ENCODE measurements at places on chromosomes 13 and 19.

DNA sequence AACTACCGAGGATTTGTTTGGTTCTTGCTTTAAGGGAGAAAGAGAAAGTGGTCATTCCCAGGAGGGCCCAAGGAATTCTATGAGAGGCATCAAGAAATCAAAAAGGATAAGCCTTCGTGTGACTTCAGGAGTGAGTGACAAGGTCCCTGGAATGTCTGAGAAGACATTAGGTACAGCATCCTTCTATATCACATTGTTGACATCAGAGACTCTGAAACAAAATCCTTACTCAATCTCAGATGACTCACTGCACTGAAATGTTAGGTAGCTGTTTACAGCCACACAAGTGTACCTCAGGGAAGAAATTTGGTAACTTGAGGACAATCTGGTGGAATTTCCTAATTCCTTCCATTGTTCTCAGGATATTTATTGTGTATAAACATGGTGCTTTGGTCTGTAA, 7.9 kb upstream of the LGALS14 start:
- DNase-seq: no peak

GRCh38 chr13:104315606-104316005, 1249.4 kb upstream of the SLC10A2 start:
- no peak for DNase-seq

DNA sequence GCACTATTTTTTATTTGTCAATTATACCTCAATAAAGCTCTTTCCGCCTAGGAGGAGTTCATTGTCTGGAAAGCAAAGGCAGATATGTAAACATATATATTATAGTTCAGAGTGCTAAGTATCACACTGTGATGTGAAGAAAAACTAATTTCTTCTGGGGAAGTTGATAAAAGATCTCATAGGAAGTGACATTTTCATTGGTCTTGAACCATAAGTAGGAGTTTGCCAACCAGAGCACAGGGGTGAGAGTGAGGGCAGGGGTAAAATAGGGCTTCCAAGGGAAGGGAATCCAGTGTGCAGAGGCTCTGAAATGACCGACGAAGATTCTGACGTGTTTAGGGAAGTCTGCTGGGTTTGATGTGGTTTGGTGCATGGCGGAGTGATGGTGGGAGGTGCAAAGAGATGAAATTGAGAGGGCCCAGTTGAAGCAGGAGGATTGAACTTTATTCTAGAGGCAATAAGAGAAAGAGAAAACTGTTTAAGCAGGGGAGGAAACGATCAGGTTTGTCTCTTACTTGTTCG, 780 bp upstream of the GTF2F2 start:
- no peak for DNase-seq

GRCh38 chr19:48918071-48918470, 15.4 kb upstream of the DHDH start:
- no peak for DNase-seq

DNA sequence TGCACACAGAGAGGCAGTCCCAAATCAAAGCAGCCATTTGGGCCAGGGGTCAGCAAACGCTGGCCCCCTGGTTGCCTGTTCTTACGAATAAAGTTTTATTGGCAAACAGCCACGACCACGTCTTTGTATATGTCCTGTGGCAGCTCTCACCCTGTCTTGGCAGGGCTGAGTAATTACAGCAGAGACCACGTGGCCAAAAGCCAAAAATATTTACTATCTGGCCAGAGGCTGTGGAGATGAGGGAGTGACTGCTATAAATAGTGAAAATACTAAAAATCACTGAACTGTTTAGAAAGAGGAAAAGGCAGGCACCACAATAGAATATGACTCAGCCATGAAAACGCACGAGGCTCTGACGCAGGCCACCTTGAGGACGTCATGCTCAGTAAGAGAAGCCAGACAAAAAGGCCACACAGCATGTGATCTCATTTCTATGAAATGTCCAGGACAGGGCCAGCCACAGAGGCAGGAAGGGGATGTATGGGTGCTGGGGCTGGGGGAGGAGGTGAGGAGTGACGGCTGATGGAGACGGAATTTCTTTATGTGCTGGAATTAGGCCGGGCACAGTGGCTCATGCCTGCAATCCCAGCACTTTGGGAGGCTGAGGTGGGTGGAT, 29.4 kb downstream of the SMIM24 start:
- DNase-seq: no peak

GRCh38 chr19:51511353-51511752, 9.8 kb upstream of the SIGLEC12 start:
- DNase-seq: peak; percentile 27

DNA sequence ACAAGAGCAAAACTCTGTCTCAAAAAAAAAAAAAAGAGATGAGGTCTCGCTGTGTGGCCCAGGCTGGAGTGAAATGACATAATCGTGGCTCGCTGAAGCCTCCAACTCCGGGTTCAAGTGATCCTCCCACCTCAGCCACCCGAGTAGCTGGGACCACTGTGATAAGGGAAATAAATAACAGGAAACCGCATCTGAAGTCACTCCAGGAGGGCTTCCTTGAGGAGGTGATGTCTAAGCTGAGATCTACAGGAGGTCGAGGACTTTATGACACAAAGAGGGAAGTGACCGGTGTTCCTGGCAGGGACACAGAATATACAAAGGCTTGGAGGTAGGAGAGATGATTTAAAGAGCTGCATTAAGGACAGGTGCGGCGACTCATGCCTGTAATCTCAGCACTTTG, 8.9 kb upstream of the NR2F6 start:
- no peak for DNase-seq

- no peak for DNase-seq
These were observed 2.3 kb downstream of the CEACAM16 start for GRCh38 chr19:44701228-44701627.

GRCh38 chr13:111667757-111668156, 347.3 kb downstream of the TEX29 start:
- DNase-seq: no peak

GRCh38 chr19:15108145-15108844, 1.1 kb downstream of the SYDE1 start:
- DNase-seq: no peak

GRCh38 chr13:44668688-44669087, 92.6 kb upstream of the TSC22D1 start:
- no peak for DNase-seq

- no peak for DNase-seq
These were observed 353.0 kb upstream of the KLF12 start for GRCh38 chr13:74487091-74487722.

GRCh38 chr19:1076951-1077350, 10.0 kb downstream of the ARHGAP45 start:
- DNase-seq: no peak

DNA sequence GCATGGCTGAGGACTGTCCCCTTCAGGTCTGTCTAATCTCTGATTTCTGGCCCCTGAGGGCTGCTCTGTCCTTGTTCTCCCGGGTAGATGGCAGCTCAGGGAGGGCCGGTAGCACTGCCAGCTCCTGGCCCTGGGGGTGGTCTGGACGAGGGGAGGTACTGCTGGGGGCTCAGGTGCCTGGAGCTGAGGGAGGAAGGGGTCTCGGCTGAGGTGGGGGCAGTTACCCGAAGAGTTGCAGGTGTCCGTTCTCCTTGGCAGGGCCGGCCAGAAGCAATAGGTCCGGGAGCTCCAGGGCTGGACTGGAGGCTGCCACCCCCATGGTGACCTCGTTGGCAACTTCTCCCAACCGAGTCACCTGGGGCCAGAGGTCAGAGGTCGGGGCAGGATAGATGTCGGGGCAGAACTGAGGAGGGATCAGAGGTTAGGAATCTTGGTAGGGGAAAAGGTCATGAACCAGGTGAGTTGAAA, 1.2 kb upstream of the EMC10 start:
- no peak for DNase-seq

GRCh38 chr13:98374750-98375149, 197.7 kb upstream of the RNF113B start:
- no peak for DNase-seq

DNA sequence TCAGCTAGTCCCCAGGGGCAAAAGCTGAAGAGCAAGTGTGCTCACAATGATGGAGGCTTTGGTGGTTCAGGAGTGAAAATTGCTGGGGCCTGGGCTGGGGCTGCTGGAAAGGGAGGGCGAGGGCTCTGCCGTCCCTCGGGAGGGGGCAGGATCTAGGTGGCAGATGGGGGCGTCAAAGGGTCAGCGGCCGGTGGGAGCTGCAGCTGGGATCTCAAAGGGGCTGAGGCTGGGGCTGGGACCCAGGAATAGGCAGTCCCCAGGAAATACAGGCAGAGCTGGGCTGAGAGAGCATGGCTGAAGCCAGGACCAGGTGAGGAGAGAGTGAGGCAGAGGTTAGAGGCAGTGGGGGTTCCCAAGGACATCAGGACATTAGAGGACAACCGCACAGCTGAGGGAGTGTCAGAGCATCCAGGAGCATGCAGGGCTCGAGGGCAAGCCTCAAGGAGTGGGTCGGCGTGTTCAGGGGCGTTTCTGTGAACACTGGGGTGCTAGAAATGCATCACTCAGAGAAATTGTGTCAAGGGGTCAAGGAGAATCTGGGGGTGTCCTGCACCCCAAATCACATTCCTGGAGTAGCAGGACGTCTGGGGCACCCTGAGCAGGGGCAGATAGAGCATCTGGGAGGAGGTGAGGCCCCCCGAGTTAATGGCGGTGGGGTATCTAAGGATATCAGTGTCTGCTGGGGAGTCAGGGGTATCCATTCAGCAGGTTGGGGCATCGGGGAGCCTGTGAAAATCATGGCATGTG, 1.2 kb upstream of the SYNE4 start:
- DNase-seq: no peak

- no peak for DNase-seq
These were observed 478 bp downstream of the LMO7 start for GRCh38 chr13:75636436-75637180.

GRCh38 chr13:73703606-73704005, 430.6 kb downstream of the KLF12 start:
- DNase-seq: no peak

DNA sequence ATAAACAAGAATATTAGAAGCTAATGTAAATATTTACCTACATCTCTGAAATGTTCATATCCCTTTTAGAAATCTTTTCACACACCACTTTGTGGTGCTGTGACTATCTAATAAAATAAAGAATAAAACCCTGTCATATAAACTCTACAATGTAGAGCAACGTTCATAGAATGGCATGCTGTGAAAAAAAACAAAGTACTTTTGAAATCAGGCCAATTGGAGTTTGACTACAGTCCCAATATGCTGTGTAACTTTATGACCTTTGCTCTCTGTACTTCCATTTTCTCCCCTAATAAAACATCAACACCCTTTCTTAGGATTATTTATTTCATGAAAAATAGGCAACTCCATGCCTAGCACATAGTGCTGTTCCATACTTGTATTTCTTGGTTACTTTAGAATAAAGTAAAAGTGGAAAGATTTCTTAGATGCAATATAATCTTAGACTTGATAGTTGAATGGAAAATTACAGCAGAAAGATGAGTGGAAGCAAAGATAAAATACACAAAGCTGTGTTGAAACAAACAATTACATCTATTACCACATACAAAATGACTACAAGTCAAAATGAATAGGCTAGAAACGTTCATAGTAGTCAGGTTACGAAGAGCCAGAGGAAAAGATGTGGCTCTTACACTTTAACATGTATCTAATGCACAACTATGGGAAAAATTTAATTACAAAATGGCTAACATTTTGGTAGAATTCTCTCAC, 613.2 kb upstream of the SLITRK5 start:
- no peak for DNase-seq

DNA sequence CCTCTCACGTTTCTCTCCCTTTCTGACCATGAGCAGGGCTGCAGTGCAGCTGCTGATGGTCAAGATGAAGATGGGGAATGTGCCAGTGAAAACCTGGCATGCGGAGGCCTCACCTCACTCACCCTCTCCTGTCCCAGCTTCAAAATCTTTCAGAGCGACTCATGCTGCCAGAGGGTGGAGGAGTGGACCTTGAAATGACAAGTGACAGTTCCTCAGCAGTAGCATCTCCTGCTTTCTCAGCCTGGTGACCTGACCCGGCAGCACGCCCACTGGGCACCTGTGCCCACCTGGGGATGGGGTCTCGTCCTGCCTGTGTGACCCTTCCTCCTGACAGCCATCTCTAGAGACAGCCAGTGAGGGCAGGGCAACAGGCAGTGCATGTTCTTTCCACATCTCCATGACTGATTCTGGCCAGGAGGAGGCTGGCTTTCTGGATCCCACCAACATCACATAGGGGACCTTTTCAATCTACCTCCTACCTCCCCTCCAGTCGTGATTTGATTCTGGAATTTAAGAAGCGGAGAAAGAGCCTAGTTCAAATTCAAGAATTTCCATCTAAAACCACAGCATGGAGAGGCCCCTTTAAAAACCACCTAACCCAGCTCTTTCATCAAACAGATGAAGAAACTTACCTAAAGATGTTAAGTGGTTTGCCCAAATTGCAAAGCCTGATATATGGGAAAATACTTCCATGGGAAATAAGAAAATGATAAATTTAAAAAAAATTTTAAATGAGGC, 45.8 kb downstream of the RFX2 start:
- DNase-seq: no peak

DNA sequence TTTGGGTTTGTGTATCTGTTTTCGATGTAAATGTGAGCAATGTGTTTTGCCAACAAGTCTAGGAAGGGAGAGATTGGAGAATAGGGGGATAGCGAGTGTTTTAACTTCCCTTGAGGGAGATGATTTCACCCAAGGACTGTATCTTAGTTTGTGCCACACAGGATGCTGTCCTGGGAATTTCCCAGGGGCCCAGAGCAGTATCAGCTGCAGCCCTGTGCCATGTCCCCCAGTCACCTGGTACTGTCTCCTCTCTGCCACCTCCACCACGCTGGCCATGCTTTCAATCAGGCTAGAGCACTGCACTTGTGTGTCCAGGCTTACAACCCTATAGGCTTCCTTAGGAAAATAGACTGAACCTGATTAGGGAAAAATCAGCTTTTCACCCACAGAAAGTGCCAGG, 40.1 kb upstream of the CLDN10 start:
- DNase-seq: no peak

- DNase-seq: no peak
These were observed 71.8 kb downstream of the STARD13 start for GRCh38 chr13:33213797-33214196.

DNA sequence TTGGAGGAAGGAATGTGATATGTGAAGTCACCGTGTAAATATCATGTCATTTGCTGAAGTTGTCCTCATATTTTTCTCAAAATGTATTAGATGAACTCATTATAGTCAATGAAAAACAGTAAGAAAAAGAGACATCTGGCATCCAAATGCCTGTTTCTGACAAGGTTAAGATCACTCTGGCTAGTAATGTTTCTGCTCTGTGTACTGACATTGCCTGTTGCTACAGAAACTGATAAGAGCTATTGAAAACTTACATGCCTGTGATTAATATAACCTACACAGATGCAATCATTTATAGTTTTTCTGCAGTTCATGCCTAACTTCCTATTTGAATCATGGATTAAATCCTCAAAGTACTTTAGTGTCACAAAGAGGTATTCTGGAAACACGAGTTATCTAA, 249.8 kb downstream of the NBEA start:
- DNase-seq: no peak

GRCh38 chr13:67343777-67344176, 113.6 kb upstream of the PCDH9 start:
- no peak for DNase-seq
